Spinal cord (tissue), 10 donors: ENCODE measurements at places on chromosomes 11 and 22. TPM values are rescaled to one million over a fixed set of nuclear protein-coding genes. Genes with fewer than 3 reads are reported as not detected.

Gene WNT7B
- 2.6 TPM for total RNA-seq

Gene CPT1B
- 8.2 TPM for total RNA-seq

Gene SCGB1A1
- total RNA-seq: not detected

Gene FAM180B
- total RNA-seq: 1.8 TPM

Gene DBX1
- not detected for total RNA-seq

Gene C11orf91
- not detected for total RNA-seq

Gene SCN4B
- total RNA-seq: 12.5 TPM

Gene MS4A6E
- total RNA-seq: not detected

Gene PKNOX2
- 14.2 TPM for total RNA-seq

Gene PHF21B
- total RNA-seq: 6.5 TPM

Gene COX8A
- 558 TPM for total RNA-seq

Gene PHF5A
- 30.0 TPM for total RNA-seq

Gene OR51E1
- 0.40 TPM for total RNA-seq

Gene PNPLA5
- 0.22 TPM for total RNA-seq

Gene TMEM86A
- total RNA-seq: 6.6 TPM

Gene DDTL
- 1.6 TPM for total RNA-seq

Gene APOL3
- 5.5 TPM for total RNA-seq

Gene GPR83
- total RNA-seq: 5.3 TPM

Gene HBB
- 2,002 TPM for total RNA-seq

Gene TSPAN18
- 23.3 TPM for total RNA-seq

Gene RASSF10
- 14.2 TPM for total RNA-seq

Gene APOA5
- not detected for total RNA-seq

Gene CASP5
- total RNA-seq: 0.50 TPM

Gene FAR1
- 160 TPM for total RNA-seq

Gene NCAM1
- 205 TPM for total RNA-seq

Gene DDI1
- not detected for total RNA-seq

Gene CLDN5
- 203 TPM for total RNA-seq

Gene PRODH
- 75.3 TPM for total RNA-seq

Gene EFCAB6
- 9.1 TPM for total RNA-seq

Gene POLR2F
- total RNA-seq: 102 TPM

Gene SLC22A12
- not detected for total RNA-seq

Gene TRIM29
- 0.94 TPM for total RNA-seq

Gene MOB2
- 16.0 TPM for total RNA-seq

Gene OR2AT4
- total RNA-seq: under 0.01 TPM

Gene SRPRA
- total RNA-seq: 84.0 TPM

Gene TMPRSS4
- 0.30 TPM for total RNA-seq

Gene ALDH3B1
- total RNA-seq: 4.5 TPM

Gene ZNF214
- total RNA-seq: 11.5 TPM

Gene BRSK2
- total RNA-seq: 18.7 TPM

Gene PGA5
- total RNA-seq: 0.33 TPM

Gene CRYBA4
- not detected for total RNA-seq

Gene NRGN
- total RNA-seq: 1.8 TPM

Gene SERPING1
- total RNA-seq: 131 TPM

Gene P2RY2
- total RNA-seq: 0.99 TPM

Gene IL10RA
- 6.3 TPM for total RNA-seq

Gene OR5F1
- total RNA-seq: not detected

Gene KRTAP5-11
- total RNA-seq: not detected
